Stimulated activated CD8-positive, alpha-beta memory T cell treated with anti-CD3 and anti-CD28 coated beads, Interleukin-2, amount 100 ng/mL, for 1 hour (primary cell): ENCODE measurements at places on chromosomes 5 and 9.

DNA sequence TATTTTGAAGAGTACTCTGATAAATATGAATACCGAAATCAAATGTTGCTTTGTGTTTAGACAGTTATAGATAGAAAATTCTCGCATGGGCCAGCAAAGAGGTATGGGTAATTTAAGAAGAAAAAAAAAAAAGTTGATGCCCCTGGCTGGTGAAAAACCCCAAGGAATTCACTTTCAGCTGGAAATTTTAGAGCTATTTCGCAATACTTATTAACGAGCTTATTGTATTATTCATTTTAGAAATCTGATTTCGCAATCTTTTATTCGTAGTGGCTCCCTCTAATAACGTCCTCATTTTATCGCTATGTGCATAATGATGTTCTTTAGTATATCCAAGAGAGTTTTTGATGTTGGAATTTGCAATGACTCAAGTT lies 18.5 kb upstream of the FER start:
- no peak for DNase-seq

- DNase-seq: no peak
These were observed 33.2 kb downstream of the SLC31A2 start for GRCh38 chr9:113183956-113184488.

DNA sequence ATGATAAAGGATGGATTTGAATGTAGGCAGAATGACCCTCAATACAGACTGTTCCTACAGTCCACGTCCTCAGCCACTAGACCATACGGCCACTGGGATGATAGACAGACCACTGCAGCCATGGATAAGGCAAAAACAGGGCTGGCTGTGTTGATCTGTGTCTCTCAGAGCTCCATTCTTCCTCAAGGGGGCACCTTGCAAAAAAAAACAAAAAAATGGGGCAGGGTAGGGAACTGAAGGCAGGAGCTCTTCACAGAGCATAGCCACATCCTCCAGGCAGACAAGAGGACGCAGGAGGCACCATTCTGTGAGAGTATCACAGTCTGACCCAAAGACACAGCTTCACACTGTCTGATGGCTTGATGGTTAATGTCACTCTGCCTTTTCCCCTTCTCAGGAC lies 61.2 kb upstream of the GABRP start:
- DNase-seq: no peak

DNA sequence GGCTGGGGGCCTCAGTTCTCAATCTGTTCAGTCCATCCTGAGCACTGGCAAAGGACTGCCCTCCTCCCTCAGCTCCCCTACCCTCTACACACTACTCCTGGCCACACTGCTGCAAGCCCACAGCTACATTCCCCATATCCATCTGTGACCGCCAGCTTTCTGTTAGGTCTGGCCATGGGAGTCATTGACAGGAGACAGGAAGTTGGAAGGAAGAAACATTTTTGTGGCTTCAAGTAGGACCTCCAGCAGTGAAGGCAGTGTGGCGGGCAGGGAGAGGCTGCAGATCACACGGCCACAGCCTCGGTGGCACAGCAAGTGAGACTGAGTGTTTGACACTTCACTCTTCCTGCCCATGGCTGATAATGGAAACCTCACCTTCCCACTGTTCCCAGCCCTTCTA lies 55.9 kb downstream of the SECISBP2 start:
- no peak for DNase-seq

DNA sequence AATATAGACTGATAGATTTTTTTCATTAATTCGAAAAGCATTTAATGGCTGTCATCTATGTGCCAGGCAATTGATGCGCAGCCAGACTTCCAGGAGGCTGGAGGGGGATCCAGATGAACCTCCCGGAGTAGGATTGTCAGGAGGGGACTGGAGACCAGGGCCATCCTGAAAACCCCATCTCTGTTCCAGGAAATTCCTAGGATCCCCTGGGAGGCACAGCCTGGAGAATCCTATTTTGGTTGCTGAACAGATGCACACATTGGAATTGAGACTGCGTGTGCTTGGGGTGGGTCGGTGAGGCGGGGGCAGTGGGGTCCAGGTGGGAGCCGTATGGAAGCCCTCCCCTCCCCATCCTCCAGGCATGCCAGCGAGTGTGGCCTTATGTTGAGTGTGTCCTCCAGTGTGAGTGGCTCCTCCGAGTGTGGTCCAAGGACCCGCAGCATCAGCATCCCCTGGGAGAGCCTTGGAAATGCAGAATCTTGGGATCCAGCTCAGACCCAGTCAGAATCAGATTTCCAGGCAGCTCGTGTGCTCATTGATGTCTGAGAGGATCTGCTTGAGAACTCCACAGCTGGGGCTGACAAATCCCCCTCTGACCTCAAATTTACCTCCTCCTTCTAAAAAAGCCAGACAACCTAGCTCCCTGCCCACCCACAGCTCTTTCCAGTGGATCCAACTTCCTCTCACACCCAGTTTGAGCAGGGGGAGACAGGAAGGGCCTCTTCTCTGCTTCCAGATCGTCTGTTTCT lies 38.7 kb downstream of the ROPN1L start:
- DNase-seq: no peak

DNA sequence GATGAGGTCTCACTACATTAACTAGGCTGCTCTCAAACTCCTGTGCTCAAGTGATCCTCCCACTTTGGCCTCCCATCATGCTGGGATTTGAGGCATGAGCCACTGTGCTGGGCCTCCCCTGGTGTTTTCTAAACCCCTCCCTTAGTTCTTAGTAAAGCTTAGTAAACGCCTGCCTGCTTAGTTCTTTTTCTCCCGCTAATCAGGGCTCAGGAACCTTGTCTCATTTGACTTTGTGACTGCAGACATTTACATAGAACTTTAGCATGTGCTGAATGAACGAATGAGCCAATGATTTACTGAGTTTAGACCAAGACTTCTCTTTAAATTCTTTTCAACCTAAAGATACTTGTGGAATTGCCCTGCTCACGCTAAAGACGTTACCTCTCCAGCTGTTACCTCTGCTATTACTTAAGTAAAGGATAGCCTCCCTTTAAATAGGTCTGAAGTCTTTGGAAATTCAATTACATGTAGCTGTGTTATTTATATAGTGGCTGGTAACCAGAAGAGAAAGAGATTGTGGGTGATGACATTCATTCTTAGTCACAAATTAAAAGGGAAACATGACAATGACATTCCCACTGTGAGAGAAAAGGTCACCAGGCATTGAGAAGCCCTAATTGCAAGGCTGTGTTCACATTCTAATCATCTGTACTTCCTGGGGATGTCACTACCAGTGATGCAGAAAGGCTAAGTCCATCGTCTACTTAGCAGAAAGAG lies 18.6 kb upstream of the SUSD1 start:
- no peak for DNase-seq

GRCh38 chr9:115013998-115014397 lies 83.6 kb upstream of the TNFSF8 start:
- peak; percentile 42 for DNase-seq

DNA sequence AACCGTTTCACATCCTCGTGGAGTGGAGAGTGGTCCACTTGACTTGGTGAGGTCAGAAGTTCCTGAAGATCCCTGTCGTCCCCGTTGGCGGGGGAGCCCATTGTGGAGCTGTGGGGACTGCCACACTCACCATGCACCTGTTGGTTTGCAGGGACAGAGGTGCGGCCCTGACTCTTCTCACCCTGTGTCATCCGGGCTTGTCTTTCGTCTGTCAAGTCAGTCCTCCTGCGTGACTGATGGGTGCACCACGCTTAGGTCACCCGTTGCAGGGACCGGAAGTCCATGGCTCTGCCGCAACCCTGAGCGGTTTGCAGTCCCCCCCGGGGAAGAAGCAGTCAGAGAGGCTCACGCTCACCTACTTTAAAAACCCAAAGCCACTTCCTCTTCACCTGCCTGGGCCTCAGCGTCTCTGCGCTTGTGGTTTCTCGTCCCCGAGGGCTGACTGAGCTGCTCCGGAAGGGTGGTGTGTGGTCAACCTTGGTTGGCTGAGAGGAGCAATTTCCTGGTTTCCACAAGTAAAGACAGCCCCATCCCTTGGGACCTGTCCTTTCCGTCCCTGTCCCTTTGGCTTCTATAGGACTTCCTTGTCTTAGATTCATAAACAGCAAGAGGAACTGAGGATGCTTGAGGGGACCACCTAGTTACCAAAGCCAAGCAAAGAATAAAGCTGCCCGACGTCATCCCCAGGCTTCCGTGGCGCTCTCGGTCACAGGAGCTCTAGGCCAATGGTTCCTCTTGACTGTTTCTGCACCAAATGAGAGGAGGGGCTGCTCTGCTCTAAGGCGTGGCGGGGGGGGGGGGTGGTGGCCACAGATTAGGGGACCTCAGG lies 53.2 kb downstream of the USP20 start:
- DNase-seq: peak; percentile 81

GRCh38 chr9:86241216-86241615 lies 18.2 kb downstream of the C9orf153 start:
- no peak for DNase-seq

DNA sequence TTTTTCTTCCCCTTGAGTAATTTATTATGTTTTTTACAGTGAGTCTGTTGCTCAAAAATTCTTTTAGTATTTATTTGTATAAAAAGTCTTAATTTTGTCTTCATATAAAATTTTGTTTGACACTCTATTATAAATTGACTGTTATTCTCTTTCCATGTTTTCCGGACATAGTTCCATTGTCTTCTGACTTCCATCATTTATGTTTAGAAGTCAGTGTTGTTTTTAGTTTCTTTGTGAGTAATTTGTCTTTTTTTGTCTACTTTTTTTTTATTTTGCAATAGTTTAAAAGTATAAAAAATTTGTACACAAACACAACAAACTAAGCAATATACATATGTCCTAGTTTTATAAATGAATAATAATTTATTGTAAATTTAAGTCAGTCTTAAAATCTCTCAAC lies 25.7 kb upstream of the SPDL1 start:
- DNase-seq: no peak

- DNase-seq: no peak
These were observed 137.4 kb upstream of the IL12B start for GRCh38 chr5:159467666-159468065.

- no peak for DNase-seq
These were observed 10.9 kb downstream of the PTCH1 start for GRCh38 chr9:95505717-95506427.
